Right atrium auricular region (tissue), 2 donors: ENCODE measurements at places on chromosomes 12 and 14. TPM values are rescaled to one million over a fixed set of nuclear protein-coding genes. Genes with fewer than 3 reads are reported as not detected.

DNA sequence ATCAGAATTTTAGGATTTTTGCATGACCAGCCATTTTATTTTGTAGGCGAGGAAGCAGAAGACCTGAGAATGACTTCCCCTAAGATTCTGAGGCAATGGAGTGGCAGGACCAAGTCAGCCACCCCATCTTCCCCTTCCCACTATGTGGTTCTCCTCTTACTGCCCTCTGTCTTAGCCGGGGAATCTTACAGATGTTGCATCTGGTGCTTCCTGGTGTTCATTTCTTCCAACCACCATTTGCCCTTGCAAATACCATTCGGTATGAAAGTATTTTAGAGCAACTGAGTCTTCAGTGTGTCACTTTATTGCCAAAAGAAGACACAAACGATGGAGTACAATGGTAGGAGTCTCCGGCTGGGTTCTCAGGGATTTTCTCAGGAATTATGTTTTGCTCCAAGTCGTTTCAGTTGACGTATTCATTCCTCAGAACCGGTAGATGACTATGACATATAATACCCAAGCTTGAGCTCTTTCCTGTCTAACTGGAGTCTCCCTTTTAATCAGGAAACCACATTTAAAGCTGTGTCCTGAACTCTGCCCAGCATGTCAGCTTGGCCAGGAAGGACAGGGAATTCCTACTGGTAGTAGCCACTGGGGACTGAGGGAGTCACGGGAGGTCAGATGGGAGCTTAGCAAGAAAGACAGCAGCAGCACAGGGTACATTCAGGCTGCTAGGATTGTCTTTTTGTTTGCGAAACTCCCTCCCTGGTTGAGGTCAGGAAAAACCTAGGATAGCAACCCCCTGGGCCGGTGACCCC, 87.0 kb downstream of the SAMD4A start:
- peak; percentile 77 for DNase-seq

The GNB3 gene
- total RNA-seq: 1.5 TPM

The HCAR3 gene
- total RNA-seq: not detected

- peak; percentile 64 for DNase-seq
These were observed 34.1 kb upstream of the FZD10 start for GRCh38 chr12:130127912-130128789.

- no peak for DNase-seq
These were observed 212.2 kb downstream of the KIF26A start for GRCh38 chr14:104350463-104351185.

- no peak for DNase-seq
These were observed 5.1 kb upstream of the PAPOLA start for GRCh38 chr14:96497087-96497486.

- DNase-seq: no peak
These were observed 75.8 kb downstream of the DAD1 start for GRCh38 chr14:22513066-22513812.

GRCh38 chr12:132530447-132530846, 40.5 kb downstream of the FBRSL1 start:
- no peak for DNase-seq

The GLT8D2 gene
- total RNA-seq: 5.6 TPM

DNA sequence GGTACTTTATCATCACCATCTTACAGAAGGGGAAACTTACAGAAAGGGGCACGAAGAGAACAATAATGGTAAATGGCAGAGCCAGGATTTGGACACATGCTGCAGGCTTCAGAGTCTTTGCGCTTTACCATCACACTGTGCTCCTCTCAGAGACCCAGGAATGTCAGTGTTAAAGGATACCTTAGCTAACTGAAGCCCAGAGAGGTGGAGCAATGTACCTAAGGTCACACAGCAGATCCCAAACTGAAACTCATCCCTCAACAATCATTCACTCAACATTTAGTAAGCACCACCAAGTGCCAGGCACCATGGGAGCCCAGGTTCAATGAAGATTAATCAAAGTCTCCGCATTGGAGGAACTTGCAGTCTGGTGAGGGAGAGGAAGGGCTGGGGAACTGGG, 8.0 kb upstream of the KRT78 start:
- no peak for DNase-seq

The ATG101 gene
- total RNA-seq: 36.9 TPM

The KRT75 gene
- total RNA-seq: not detected

The SSTR1 gene
- total RNA-seq: 0.41 TPM

DNA sequence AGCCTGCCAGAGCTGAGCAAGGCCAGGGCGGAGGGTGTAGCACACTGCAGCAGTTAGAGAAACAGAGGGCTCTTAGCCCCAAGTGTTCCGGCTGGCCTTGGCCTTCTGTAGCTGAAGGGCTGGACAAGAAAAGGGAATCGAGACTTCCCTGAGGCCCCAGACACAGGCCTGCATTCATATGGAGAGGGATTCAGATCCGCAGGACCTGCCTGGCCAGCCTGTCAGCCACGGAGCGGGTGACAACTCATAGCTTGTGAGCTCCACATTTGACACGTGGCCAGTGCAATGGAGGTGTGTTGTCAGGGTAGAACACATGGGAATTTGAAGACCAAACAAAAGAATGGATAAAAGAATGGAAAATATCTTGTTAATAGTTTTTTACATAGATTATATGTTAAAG, 182.2 kb upstream of the GSC start:
- DNase-seq: no peak

GRCh38 chr14:99596772-99597171, 7.2 kb downstream of the CCDC85C start:
- no peak for DNase-seq

GRCh38 chr12:96383991-96384390, 16.2 kb downstream of the CDK17 start:
- DNase-seq: no peak

The TSPAN19 gene
- not detected for total RNA-seq

DNA sequence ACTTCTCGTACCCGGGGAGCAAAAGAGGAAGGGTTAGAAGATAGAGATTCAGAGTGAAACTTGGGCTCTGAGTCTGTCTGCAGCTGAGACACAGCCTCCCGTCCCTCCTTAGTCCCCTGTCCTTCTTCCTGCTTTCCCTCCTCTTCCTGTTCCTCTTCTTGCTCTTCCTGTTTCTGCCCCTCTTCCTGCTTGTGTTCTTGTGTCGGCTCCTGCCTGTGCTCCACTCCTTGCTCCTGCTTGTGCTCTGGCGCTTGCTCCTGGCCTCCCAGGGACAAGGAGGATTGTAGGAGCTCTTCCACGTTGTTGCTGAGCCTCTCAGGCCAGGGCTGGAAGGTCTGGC, 3.0 kb downstream of the ACRBP start:
- no peak for DNase-seq

The POTEG gene
- total RNA-seq: not detected

GRCh38 chr14:39241637-39242036, 7.9 kb downstream of the MIA2 start:
- DNase-seq: no peak

The PLEKHD1 gene
- total RNA-seq: not detected

The MAP3K9 gene
- 1.6 TPM for total RNA-seq

GRCh38 chr14:51039252-51039651, 55.7 kb downstream of the TRIM9 start:
- DNase-seq: no peak

DNA sequence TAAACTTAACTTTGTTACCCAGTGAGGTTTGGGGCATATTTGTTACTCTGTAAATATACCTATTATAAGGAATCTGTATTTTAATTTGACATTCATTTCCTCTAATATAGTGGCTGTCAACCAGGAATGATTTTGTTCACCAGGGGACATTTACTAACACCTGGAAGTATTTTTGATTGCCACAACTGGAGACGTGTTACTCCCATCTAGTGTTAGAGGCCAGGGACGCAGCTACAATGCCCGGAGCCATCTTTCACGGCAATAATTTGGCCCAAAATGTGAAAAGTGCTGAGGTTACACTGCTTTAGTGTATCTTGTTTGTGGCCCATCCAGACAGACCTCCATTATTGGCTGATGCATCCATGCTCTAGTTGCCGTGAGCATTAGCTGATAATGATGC, 881.3 kb upstream of the ATXN7L3B start:
- no peak for DNase-seq

The TRPV4 gene
- 0.90 TPM for total RNA-seq

GRCh38 chr12:127389923-127390322, 877.0 kb upstream of the TMEM132C start:
- no peak for DNase-seq

- DNase-seq: no peak
These were observed 20.2 kb upstream of the SSTR1 start for GRCh38 chr14:38187528-38187927.

GRCh38 chr14:23228812-23229211, 8.9 kb upstream of the RNF212B start:
- DNase-seq: no peak

The RERG gene
- total RNA-seq: 9.9 TPM

DNA sequence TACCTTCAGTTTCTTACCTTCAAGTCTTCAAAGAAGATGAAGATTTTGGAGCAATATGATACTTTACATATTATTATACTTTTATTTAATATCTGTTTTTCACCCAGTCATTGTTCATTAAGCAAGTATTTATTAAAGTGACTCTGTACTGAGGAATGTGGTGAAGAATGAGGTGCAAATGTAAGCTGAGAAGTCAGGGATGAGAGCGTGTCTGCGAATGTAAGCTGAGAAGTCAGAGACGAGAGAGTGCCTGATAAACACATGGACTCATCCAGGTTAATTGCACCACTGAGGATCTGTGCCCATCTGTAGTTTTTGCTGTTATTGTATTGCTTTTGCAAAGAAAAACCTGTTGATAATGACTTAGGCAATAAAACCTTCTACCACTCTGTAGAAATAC, 211.9 kb upstream of the FAR2 start:
- DNase-seq: no peak

- DNase-seq: no peak
These were observed 3.2 kb upstream of the BCL11B start for GRCh38 chr14:99275222-99275584.

DNA sequence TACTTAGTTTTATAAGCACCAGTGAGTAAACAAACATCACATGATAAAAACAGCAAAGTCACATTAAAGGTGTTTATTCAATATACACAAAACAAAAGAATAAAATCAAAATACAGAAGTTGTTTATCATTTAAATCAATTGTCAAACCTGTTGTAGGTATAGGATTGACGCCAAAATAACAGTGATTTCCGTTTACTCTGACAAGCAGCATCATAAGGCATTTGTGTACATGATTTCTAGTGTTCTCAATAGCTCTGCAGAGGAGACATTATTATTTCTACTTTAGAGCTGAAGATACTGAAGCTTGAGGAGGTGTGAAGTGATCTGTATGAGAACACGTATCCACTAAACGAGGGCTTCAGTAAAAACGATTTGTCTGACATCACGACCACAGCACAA, 171.9 kb downstream of the CCDC59 start:
- DNase-seq: no peak

- DNase-seq: no peak
These were observed 183.8 kb upstream of the CNTN1 start for GRCh38 chr12:40508421-40508820.

The KRT77 gene
- total RNA-seq: not detected

DNA sequence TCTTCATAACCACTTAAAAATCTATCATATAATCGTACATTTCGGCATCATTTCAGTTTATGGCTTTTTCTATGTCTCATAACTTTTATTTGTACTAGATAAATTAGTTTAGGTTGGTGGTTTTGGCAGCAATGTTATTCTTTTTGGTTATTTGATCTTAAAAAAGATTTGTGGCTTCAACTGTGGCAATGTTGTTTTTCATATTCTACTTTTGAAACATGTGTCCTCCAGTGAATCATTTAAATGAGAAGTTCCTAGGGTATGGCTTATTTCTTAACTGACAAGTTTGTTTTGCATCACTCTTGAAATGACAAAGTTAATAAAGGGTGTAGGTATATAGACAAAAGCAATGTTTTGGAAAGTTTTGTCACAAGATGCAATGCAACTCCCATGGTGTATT, 11.1 kb upstream of the KITLG start:
- no peak for DNase-seq

DNA sequence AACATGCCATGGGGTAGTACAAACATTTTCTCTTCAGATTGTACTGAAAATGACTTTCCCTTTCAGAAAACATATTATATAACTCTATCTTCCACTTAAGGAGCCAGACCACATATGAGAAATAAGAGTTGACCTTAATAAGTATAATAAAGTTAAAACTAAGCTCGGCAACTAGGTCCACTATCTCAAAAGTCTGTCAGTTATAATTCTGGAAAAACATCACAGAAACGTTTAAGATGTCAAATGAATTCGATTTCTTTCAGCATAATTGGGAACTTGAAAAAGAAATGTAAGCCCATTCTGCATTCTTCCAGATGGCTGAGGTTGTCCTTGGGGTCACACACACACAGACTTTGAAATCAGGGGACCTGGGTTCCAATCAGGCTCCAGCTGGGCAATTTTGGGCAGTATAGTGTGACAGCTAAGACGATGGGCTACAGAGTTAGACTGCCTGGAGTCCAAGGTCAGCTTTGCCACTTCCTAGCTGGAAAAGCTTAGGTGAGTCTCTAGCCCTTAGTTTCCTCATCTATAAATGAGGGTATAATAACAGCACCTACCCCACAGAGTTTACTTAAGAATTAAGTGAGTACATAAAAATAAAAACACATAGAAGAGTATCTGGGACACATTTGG, 75.6 kb downstream of the PPP2R5E start:
- no peak for DNase-seq

GRCh38 chr12:27937768-27938167, 34.8 kb downstream of the PTHLH start:
- DNase-seq: no peak

DNA sequence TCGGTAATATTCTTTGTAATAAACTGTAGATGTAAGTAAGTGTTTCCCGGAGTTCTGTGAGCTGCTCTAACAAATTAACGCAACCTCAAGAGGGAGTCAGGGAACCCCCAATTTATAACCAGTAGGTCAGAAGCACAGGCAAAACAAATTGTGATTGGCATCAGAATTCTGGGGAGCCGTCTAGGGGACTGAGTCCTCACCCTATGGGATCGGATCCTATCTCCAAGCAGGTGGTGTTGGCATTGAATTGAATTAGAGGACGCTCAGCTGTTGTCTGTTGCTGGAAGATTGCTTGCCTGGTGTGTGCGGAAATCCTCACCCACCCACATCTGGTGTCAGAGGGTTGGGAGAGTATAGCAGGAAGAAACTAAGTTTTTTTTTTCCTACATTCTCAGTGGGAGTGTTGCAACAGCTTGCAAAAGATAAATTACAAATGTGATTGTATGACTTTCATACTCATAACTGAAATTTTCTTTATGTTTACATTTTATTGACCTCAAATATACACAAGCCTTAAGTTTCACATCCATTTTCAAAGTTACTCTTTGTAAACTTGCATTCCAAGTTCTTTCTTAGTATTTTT, 5.5 kb downstream of the TMEM52B start:
- no peak for DNase-seq

The RHOJ gene
- total RNA-seq: 5.9 TPM
